ENCODE measurements at places on chromosomes 12 and 14.
A peak's percentile ranks its signal among the peaks of the same experiment; 100 is the strongest.

GRCh38 chr12:80165746-80166145 lies 66.4 kb downstream of the OTOGL start:
- DNase-seq = no peak

DNA sequence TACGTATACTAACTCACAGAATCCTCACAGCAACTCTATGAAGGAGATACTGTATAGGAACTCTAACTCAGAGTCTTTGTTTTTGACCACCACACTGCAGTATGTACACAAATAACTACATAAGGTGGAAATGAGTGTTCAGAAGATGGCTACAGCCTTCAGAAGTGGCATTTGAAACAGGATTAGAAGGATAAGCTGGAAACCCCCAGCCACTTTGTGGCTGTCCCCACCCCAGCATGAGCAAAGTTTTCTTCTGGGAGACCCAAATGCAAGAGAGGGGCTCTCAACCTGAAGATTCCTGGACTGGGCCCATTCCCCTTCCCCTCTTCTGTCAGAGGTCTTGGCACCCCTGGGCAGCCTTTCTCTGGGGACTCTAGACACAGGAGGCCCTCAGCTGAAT lies 43.2 kb upstream of the PNMA1 start:
- DNase-seq = no peak

DNA sequence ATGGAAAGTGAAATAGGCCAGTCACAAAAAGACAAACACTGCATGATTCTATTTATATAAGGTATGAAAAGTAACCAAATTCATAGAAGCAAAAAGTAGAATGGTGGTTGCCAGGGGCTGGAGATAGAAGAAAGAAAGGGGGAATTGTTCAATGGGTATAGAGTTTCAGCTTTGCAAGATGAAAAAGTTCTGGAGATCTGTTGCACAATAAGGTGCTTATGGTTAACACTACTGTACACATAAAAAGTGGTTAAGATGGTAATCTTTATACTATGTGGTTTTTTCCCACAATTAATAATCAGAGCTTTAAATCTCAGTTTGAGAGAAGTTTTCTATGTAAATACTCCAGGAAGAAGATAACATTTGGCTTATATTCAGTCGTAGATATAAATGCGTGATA lies 73.4 kb downstream of the SLC38A4 start:
- no peak for DNase-seq

DNA sequence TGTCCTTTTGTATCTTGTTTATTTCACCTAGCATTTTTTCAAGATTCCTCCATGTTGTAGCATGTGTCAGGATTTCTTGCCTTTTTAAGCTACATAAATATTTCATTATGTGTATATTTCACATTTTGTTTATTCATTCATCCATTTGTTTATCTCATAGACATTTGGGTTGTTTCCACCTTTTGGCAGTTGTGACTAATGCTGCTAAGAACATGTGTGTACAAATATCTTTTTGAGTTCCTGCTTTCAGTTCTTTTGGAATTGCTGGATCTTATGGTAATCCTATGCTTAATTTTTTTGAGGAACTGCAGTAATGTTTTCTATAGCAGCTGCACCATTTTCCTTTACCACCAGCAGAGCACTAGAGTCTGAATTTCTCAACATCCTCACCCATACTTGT lies 62.4 kb downstream of the SCN8A start:
- DNase-seq = peak; percentile 19

DNA sequence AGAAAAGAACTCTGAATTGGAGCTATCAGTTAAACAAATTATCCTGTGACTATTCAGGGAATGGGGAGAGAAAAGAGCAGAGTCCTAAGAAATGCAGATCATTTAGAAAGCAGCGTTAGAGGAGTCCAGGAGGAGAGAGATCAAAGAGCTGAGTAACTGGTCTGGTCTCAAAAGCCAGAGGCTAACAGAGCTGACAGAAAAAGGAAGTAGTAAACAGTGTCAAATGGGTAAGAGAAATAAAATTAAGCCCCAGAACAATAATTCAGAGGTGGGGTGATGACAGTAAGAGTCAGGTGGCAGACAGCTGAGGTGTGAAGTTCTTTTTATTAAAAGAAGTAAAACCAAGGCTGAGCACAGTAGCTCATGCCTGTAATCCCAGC lies 19.3 kb downstream of the GXYLT1 start:
- DNase-seq = no peak

- DNase-seq = peak; percentile 10
These were observed 68.8 kb upstream of the SLC8A3 start for GRCh38 chr14:70257526-70257925.

DNA sequence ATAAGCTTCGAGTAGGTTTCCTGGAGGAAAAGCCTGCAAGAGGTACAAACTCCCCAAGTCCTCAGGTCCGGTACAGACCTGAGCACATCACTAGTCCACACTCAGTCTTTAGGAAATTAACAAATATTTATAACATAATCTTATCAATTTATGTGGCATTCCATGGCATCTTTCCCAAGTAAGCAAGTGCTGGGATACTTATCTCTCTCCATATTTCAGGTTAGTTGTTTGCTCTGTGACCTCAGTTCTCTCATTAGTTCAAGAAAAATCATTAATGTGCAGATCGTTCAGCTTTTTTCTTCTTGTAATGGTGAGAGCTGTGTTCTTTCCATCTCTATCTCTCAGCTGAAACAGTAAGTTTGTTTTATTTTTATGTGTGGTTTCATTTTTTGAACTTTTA lies 34.7 kb downstream of the SPATA7 start:
- no peak for DNase-seq

DNA sequence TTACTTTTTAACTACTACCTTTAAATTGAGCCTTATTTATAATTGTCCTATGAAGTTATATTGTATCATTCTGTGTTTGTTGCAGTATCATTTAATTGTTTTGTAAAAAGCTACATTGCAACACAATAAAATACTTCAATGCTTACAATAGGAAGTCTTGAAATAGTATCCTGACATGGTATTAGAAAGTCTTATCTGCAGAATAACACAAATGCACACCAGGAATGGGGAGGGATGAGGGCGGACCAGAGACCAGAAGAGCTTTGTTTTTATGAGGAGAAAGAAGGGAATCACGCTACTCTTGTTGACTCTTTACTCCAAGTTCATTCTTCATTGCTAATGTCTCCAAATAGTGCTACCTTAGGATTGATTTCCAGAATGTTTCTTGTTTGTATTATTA lies 120.2 kb downstream of the MON2 start:
- no peak for DNase-seq

GRCh38 chr14:90060965-90061684 lies 669 bp upstream of the KCNK13 start:
- DNase-seq = peak; percentile 62

DNA sequence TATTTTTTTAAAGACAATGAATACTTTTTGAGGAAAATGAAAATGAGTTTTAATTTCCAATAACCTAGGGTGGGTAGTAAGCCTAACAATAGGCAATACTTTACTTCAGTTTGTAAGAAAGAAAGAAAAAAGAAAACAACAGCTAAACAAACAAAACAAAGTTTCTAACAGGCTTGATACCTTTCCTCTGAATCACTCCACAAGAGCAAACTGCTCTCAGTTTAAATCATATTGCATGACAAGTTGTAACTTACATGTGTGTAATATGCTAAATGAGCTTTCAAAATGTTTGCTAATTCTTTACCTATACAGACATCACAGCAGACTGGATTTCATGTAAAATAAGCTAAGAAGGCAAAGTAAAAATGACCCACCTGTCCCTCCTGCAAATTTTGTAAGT lies 6.7 kb upstream of the LMO3 start:
- DNase-seq = no peak

- peak; percentile 60 for DNase-seq
These were observed 60.3 kb downstream of the KLRG1 start for GRCh38 chr12:9049520-9050133.

GRCh38 chr12:119989731-119990381 lies 820 bp downstream of the BICDL1 start:
- peak; percentile 62 for DNase-seq

- DNase-seq = no peak
These were observed 23.5 kb upstream of the NOVA1 start for GRCh38 chr14:26621364-26621763.

DNA sequence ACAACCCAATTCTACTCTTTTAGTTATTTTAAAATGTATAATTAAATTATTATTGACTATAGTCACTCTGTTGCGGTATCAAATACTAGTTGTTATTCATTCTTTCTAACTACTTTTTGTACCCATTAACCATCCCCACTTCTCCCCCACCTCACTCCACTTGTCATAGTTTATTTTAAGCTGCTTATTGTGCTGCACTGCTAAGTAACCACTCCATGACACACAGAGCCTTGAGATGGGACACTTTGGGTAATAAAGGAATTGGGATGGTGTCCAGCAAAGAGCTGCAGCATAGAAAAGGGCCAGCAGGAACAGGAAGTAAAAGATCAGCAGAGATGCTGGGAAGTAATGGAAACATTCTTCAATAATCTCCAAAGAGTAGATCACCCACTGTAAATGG lies 123.0 kb downstream of the RPS29 start:
- no peak for DNase-seq

GRCh38 chr12:22083167-22083566 lies 37.1 kb downstream of the CMAS start:
- DNase-seq = peak; percentile 78

GRCh38 chr14:84750284-84750683 lies 779.7 kb upstream of the FLRT2 start:
- DNase-seq = no peak

DNA sequence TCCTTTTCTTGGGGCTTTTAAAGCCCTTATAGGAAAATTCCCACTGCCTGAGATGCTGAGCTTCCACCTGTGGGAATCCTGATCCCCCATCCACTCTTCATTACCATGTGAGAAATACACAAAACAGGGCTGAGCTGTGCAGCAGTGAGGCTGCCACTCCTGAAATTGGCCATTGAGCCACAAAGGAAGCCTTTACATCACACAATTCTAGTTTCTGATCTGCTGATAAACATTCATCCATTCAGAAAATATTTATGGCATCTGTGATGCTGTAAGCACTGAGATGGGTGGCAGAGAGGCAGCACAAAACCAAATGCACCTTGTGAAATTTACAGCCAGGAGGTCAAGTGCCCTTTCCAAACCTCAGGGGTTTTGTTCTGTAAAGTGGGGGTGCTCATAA lies 26.2 kb upstream of the CMKLR1 start:
- DNase-seq = no peak

DNA sequence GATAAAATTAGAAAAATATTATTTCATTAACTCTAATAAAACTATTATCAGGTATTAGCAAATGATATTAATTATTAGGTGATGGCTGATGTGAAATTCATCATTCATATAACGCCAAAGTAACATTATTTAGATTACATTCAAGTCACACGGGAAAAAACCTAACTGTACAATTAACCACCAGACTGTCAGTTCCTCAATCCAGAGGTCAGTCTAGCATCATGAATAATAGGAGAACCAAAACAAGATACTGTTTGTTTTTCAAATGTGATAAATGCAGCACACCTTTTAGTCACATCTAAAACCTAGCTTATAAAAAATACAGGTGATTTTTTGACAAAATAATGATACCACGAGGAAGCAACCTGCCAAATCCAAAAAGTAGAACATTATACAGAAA lies 19.6 kb downstream of the SENP1 start:
- DNase-seq = no peak

GRCh38 chr12:53159195-53159839 lies 21.2 kb upstream of the ZNF740 start:
- DNase-seq = peak; percentile 82

DNA sequence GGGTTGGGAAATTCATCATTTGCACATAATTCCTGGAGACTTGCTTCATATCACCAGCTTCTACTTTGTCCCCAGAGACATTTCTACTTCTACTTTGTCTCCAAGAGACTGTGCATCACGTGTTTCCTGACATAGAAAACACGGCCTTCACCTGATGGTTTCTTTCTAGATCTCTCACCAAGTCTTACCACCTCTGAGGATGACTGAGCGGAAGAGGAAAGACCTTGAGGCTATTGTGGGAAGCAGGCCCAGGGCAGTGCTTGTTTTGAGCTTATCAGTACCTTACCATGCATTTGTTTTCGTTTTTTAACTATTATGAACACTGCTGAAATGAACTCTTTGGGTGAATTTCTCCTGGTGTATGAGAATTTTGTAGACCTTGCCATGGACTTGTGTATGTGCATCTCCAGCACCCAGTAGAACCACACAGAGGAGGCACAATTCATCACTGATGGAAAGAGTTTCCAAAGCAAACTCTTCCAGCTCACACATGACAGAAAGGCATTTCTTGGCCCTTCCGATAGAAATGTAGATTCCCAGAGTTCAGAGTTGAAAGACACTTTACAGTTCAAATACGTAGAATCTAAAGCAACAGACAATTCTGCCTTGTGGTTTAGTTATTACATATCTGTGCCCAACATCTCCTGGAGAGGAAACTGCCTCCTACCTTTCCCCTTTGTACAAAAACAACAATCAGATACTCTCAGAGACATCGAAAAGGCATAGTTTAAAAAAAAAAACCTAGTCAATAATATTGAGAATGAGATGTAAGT lies 434.7 kb downstream of the FUT8 start:
- DNase-seq = no peak

DNA sequence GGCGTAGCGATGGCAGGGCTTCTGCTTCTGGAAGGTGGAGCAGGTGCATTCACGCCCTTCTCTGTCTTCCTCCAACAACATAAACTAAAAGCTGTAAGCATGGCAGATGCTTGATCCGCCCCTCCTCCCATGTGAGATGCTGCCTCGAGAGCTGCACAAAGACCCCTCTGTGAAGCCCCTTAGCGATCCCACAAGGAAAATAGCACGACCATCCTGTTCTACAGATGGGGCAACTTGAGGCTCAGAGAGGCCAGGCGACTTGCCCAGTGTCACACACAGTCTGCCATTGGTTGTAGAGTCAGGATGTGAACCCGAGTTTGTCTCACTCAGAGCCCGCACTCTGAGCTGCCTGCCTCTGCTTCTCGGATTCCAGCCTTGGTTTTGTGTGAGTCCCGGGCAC lies 144.4 kb downstream of the SCARB1 start:
- no peak for DNase-seq

GRCh38 chr12:82760423-82760822 lies 73.7 kb downstream of the TMTC2 start:
- DNase-seq = no peak

DNA sequence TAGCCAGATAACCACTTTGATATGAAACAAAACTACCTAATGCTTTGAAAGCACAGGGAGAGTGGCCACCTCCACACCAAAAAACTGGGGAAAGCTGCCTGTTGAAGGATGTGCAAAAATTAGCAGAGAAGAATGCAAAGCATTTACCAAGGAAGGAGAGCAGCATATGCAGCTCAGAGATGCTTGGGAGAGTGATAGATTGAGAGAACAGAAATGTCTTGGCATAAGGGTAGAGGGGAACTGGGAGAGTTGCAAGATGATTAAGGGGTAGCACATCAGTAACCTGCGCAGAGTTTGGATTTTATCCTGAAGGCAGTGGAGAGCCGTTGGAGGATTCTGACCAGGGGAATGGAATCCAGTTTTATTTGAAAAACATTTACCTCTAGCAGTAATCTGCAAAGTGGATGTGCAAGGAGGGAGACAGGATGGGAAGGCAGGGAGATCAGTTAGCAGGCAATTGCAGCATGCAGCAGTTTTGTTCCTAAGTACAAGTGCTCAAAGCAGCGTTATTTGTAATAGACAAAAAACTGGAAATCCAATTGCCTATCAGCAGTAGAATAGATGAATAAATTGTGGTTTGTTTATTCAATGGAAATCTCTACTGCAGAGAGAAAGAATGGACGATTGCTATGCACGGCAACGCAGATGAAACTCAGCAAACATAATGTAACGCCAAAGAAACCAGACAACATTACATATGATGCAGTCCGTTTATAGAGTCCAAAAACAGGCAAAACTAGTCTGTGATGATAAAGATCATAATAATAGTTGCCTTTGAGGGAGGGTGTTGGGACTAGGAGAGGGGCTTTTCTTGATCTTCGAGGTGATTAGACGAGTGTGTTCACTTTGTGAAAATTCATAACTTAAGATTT lies 81.5 kb downstream of the BHLHE41 start:
- DNase-seq = no peak

Measured in inflammatory macrophage (primary cell).